Stimulated activated CD8-positive, alpha-beta memory T cell treated with anti-CD3 and anti-CD28 coated beads, Interleukin-4, amount 100 ng/mL, for 1 hour (primary cell): ENCODE measurements at places on chromosomes 16 and 17.

GRCh38 chr17:20205609-20206008 lies 196.4 kb downstream of the SPECC1 start:
- DNase-seq: no peak

GRCh38 chr16:15572329-15573001 lies 70.5 kb downstream of the MARF1 start:
- DNase-seq: no peak

- DNase-seq: no peak
These were observed 604.0 kb upstream of the SALL1 start for GRCh38 chr16:51755039-51755501.

- DNase-seq: no peak
These were observed 7.4 kb upstream of the TMEM204 start for GRCh38 chr16:1525871-1526607.

- no peak for DNase-seq
These were observed 2.8 kb upstream of the TEFM start for GRCh38 chr17:30908717-30909420.

DNA sequence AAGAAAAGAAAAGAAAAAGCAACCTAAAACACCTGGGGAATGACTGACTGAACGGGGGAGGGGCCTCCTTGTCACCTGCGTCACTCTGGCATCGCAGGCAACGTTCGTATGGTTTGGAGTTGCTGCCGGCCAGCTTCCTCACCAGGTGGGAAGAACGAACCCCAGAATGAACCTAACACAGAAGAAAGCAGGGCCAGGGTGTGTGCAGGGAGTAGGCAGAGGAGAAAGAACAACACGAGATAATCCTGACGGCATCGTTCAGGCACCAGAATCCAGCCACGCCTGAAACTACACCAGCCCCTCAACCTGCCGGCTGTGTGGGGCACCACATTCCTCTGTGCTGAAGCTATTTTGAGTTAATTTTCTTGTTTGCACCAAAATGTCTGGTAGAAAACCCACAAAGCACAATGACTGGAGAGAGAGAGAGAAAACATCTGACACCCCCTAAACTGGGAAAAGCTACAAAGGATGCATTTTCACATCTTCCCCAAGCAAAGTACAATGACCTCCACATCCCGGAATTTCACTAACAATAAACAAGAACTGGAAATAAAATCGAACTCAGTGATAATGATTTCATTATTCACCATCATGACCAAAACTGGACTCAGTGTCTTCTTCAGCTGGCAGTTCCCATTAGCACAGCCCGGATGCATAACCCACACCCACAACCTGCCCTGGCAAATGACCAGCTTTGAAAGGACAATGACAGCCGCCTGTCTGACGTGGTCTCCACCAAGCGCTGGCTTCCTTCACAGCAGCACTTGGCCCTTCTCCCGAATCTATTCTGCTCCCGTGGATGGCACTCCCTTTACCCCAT lies 23.6 kb downstream of the RAB40B start:
- no peak for DNase-seq

DNA sequence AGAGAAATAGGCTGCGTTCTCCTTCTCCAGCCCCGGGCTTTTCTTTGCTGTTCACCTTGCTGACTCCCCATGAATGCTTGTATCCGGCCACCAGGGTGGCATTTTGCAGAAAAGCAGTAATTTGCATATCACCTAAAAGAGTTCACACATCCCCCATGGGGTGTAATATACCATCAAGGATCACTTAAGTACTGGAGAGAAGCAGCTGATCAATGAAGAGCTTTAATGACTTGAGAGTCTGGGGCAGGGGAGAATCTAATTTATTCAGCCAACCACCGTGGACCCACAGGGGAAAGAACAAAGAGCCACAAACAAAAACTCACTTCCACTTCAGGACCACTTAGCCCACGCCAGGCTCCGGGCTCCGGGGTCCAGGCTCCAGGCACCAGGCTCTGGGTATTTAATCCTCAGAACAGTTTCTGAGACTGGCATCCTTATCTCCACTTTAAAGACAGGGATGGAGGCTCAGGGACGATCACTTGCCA lies 33.9 kb upstream of the SEC14L1 start:
- no peak for DNase-seq

DNA sequence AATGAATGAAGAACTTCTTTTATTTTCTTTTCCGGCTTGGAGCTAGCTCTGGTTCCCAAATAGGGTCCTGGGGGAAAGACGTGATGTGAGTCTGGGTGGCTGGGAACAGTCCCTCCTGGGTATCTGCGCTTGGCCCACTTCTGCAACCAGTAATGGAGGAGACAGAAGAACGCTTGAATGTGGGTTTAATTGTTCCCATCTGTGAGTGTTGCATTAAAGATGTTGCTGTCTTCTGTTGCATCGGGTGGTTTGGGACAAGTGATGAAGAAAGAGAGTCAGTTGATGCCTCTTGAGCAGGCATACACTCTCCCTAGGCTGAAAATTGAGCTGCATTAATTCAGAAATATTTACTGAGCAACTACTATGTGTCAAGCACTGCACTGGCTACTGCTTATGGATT lies 511.1 kb downstream of the CDH13 start:
- no peak for DNase-seq

- no peak for DNase-seq
These were observed 50.1 kb downstream of the PIMREG start for GRCh38 chr17:6494239-6494941.

DNA sequence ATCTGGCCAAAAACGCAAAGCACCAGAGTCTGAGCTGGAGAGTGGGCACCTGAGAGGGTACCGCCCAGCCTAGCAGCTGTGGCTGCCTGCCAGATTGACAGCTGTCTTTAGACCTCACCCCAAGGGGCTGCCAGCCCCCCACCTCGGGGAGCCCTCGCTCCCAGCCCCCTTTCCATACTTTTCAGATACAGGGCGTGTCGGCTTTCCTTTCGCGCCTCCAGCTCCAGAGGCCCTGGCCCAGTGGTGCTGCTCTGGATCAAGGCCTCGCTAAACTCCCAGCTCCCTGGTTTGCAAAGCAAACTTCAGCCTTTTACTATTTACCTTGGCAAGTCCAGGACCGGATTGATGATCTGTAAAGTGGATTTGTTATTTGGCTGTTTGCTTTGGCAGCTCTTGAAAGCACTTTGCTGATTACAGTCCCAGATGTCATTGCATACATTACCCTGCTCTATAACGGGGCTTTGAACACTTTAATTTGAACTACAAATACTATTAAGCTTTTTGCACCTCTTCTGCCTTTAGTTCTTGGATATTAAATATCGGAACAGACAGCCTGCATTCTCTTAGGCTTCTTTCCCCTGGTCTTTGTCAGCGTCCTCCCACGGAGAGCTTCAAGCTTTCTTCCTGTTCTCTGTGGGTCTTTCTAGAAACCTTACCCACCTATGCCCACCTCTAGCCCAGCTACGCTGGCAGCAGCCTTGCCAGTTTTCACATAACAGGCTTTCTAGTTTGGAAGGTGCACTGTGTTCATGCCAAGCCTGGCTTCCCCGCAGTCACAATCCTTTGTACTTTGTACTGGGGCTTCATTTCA lies 63.6 kb upstream of the TBX2 start:
- no peak for DNase-seq

DNA sequence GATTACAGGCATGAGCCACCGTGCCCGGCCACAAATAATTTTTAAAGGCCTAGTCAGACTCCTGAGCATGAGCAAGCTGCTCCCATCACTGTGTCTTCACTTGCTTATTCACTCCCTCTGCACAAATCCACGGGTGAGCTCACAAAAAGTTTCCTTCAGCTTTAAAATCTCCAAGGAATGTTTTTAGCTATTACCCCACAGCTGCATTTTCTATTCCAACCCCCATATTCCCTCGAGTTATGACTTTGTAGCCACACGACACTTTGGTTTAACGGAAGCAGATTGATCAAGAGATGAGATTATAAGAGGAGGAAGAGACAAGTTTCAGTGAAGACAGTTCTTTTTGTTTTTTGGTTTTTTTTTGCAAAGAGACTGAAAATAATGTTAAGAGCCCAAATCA lies 49.1 kb upstream of the SLC25A19 start:
- DNase-seq: no peak

GRCh38 chr17:8138374-8138671 lies 13.9 kb downstream of the PER1 start:
- DNase-seq: no peak

DNA sequence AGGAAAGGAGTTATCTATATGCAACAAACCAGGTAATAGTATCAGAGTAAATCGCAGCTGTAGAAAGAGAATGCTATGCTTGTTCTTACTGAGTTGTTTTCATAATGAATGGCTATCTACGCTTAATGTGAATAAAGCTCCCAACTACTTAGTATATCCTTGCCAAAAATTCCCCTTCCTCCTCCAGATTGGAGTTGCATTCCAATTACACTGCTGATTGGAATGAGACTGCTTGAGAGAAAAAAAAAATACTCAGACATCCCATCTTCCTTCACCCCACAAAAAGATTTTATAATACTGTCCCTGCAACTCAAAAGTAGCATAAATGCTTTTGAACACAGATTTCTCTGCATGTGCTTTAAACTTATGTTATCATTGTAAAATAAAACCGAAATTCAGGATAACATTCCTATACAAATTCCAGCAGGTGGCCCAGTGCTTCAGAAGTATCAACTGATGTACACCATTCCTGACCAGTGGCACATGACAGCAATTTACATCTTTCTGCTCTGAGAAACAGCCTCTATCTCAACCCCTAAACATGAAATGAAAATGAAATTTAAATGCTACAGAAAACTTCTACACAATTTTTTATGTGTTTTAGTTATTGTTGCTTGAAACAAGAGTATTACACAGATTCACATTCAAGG lies 47.0 kb downstream of the SMURF2 start:
- DNase-seq: no peak

GRCh38 chr16:75927810-75928209 lies 201.5 kb upstream of the CPHXL start:
- no peak for DNase-seq

GRCh38 chr16:48560692-48561091 lies 49.3 kb downstream of the N4BP1 start:
- no peak for DNase-seq

- no peak for DNase-seq
These were observed 1046.9 kb upstream of the EEF2KMT start for GRCh38 chr16:6144463-6144862.

- DNase-seq: no peak
These were observed 718 bp downstream of the NDUFAB1 start for GRCh38 chr16:23595246-23595950.
